ENCODE measurements at places on chromosomes 4 and X.

DNA sequence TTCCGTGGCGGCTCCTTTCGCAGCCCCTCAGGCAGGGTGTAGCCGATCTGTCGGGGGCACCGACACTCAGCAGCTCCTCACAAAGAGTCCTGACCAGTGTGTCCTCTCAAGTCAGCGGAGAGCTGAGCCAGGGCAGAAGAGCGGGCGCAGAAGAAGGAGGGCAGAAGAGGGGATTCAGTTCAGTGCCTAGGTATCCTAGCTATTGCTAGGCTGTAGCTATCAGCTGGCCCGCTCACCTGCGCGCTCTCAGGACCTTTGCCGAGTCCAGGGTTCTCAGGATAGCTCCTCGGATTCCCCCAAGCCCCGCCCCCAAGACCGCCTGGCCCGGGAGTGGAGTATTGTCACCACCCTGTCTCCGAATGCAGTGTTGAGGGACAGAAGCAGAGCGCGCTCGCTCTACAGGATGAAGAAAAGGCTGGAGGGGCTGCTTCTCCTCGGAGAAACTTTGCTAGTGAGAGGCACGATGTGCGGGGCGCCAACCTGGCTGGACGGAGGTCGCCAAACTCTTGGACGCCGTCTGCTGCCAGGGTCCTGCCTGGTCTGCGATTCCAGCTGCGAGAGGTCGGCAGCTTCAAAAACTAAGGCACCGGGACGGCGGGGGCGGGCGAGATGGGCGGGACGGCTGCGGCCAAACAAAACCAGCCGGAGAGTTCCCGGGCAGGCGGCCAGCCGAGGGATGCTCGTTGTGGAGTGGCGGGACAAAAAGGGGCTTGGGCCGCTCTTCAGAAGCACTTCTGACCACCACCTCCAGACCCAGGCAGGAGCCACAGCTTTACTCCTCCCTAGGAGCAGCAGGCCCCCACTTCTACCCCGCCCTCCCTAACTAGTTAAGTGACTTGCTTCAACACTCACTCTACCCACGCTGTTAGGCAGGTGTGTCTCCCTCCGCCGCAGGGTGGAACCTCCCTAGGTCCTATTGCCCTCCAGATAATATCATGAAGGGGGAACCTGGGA is at the start of gene XKRX:
Gene XKRX, minus strand, starts transcription at position 258 of the 954 bp plus-strand sequence. CDS start 613 bp downstream, outside the sequence.
- peak; percentile 2 for DNase-seq

DNA sequence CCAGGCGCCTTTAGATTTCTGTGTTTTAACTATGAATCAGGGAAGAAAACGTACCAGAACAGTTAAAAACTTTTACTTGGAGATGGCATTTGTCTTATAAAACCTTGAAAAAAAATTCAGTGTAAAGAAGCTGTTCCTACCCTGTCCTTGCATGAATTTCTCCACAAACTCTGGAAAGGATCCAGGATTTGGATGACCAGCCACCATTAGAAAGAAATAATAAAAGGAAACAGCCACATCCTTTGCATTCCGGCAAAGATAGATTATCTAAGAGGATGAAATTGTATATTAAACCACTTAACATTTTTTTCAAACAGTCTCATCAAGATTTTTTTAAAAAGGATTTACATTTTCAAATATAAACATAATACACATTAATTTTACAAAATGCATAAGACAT is 10.6 kb downstream of the SULT1E1 start:
- no peak for DNase-seq

DNA sequence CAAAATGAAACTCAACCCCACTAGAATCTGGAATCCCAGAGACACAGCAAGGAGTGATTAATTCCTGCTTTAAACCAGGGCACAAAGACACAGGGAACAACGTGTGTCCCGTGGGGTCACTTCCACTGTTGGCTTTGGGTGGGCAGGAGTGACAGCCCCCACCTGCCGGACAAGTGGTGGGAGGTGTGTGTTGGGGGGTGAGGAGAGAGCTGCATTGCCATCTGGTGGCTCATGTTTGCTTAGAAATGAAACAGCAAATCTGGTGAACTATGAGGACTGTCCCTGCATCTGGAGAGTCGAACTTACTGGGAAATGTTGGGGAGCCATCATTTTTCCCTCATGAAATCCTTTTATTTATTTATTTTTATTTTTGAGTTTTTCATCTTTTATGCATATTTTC is 75.9 kb upstream of the AFAP1 start:
- DNase-seq = no peak

DNA sequence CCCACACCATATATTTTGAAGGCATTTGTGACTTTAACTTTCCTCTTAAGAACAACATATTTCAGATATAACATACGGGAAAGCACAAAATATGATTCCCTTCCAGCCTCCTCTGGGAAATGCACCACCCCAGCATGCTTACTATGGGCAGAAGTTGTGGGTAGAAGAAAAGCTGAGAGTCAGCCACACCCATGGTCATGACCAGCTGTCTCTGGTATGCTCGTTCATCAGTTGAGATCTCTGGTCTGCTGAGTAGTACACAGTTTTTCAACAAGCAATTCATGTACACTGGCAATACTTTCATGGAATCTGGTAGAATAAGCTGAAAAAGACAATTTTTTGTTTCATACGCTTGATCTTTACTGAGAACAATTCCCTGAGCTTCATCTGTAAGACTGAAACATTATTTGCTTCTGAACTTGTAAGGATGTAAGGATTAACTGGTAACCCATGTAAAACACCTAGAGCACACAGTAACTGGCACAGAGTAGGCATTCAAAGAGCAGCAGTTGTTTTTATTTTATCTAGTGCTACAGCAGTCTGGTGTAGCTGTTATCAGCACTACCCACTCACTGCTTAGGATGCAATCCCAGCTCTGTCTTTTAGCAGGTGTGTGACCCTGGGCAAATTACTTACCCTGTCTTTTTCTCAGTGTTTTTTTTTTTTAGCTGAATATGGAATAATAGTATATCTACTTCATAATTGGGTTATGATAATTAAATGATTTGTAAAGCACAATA is 47.6 kb downstream of the METTL14 start:
- DNase-seq = peak; percentile 71

GRCh38 chr4:23388255-23388654 is 501.6 kb downstream of the PPARGC1A start:
- no peak for DNase-seq

DNA sequence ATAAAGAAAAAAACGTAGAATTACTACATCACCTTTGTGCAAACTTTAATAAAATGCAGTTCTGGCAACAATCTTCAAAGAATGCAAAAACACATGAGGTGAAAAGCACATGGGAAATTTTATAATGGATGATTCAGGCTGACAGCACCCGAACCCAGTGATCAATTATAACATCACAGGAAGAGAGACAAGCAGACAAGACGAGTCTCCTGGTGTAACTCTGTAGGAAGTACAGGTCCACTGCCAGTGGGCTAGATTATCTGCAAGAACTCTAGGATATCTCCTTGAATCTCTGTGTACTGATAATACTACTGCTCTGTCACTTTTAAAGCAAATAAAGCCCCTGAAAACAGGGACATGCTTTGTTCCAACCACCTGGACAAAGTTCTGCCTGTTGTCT is 58.9 kb upstream of the NXF3 start:
- no peak for DNase-seq

GRCh38 chrX:103831342-103831802 is 685 bp downstream of the RAB9B start:
- peak; percentile 77 for DNase-seq

DNA sequence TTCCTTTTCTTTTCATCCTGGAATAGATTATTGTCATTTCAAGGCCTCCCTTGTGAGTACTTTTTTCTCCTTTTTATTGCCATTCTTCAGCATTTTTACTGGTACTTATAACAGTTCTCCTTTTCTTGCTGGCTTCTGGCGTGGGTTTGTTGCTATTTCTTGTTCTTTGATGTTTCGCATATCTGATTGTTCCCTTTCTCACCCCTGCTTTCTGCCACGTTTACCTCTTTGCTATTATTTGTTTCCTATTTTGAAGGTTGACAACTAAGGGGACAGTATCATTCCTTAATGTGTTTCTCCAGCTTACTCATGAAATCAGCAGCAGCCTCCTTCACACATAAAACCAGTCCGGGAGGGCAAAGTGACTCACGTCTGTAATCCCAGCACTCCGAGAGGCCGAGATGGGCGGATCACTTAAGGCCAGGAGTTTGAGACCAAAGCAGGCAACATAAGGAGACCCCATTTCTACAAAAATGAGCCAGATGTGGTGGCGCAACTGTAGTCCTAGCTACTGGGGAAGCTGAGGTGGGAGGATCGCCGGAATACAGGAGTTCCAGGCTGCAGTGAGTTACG is 72.6 kb downstream of the DMD start:
- DNase-seq = no peak

DNA sequence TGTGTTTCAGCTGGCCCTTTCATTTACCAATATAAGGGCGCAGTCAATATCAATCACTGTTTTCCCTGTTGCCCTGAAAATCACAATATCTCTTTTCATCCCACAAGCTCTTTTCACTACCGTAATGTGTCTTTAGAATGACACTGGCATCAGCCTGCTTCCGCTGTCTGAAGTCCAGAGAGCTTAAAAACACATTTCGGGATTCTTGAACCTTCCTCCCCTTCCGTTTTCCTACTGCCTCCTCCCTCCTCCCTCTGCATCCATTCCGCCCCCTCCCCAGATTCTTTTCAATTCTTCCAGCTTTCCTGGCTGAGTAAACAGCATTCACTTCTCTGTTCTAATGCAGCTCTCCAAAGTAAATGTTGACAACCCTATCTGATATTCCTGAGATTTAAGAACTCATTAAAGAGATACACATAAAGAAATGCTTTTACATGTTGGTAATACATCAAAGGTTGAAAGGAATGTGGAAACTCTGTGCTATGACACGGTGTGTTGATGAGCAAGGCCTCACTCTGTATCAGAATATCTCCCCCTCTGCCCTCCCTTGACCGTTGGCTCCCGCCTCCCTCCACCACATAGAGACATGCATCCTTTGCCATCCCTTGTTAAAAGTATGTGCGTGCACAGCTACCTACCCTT is 83.5 kb upstream of the SPRY1 start:
- no peak for DNase-seq

GRCh38 chr4:125266901-125267604 is 47.7 kb upstream of the FAT4 start:
- no peak for DNase-seq

DNA sequence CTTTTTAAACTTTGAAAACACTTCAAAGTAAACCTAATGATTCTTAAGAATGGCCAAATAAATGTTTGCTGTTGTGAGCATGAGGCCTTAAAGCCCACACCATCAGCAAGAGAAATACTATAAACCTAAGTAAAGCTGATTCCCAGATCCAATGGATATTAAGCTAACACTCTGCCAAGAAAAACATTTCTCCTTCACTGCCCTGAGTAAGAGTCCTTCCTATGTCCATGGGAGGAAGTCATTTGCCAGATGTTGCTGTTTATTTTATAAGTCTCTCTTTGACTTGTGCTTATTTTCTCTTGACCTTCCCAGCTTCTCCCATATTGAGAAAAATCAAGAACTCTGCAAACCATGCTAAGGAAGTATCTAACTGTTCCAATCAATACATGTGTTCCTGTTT is 154.3 kb upstream of the EDNRA start:
- DNase-seq = no peak

GRCh38 chrX:37504991-37505390 is 66.5 kb upstream of the LANCL3 start:
- DNase-seq = no peak

DNA sequence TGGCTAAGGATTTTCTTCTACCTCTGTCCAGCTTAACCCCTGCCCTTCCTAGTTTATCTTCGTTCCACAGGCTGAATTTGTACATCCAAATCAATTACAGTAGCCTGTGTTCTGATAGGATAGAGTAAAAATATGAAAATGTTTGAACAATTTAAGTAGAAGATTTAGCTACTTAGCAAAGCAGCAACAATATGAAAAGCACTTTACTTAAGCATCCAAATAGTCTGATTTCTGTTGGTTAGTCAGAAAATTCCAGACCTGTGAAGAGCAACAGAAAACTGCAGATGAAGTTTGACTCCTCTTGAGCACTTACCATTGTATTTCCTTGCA is 2.0 kb downstream of the ARSJ start:
- no peak for DNase-seq

DNA sequence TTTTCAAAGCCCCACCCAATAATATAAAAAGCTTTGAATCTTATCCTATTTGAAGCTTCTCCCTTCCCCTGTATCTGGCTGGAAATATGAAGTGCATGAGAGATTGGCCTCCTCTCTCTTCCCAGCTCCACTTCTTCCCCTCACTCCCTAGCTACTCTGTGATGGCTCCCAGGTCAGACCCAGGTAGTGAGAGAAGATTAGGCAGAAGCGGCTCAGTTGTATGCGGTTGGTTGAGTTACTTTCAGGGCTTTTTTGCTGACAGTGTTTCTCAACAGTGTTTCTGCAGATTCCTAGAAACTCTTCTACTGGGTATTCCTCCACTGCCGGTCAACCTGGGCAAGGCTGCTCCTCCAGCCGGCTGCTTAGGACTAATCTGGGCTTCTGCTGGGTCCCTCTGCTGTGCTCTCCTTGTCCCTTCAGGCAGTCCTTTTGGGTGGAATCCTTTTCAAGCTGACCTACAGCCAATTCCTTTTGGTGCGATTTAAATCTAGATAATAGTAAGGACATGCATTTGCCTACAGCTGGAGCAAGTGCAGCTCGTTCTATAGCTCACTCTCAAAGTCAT is 87.4 kb upstream of the SLC7A11 start:
- no peak for DNase-seq

DNA sequence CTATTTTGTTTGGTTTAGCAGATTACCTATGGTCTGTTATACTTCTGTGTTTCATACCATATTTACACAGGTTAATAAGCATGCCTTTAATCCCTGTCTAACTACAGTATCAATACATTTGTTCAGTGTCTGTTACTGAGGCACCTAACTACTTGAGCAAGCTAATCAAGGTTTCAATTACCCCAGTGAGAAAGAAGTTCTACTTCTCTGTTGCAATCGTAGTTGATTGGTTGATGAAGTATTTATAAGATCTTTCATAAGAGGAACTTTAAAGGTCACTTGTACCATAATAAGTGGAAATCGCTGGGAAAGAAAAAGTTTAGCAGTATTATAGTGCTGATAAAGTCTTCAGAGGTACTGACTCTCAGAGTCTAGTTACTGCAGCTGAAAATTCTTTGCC is 490.6 kb downstream of the RPA4 start:
- no peak for DNase-seq

DNA sequence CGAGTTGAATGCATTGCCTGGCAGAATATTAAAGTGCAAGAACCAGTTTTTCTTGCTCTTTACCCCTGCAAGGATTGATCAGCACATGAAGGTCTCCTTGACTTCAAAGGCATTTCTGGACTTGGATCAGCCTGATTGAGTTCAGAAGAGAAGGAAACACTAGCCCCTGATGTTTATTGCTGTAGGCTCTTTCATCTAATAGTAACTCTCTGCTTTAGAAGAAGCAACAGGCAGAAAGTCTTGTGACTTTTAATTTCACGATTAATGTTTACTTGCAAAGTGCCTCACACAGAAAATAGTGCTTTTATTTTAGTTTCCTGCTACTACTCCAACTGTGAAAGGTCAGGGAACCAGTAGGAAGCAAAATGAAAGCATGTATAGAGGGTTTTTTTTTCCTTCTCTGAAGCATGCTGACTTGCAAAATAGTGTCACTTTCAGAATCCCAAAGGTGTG is 69.1 kb downstream of the PCDH7 start:
- DNase-seq = no peak
